Tongue (tissue), 3 donors: ENCODE measurements at places on chromosomes 5 and 9.

DNA sequence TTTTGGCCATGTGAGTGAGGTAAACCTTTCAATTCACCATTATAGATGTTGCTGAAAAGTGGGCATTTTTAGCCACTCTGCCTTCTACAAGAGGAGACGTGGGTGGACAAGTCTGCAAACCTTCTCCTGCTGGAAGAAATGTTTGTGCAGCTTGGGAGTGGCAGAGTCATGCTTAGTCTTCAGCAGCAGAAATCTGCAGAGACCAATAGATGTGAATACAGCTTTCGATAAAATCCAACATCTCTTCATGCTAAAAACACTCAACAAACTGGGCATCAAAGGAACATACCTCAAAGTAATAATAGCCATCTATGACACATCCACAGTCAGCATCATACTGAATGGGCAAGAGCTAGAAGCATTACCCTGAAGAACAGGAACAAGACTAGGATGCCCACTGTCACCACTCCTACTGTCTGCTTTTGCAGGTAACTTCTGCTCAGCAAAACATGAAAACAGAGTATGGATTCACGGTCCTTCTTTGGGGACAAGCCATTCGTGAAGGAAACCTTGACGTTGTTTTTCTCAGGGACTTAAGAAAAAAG lies 91.3 kb downstream of the RALGPS1 start:
- no peak for DNase-seq

- no peak for DNase-seq
These were observed 217.2 kb downstream of the AGTPBP1 start for GRCh38 chr9:85524531-85524930.

DNA sequence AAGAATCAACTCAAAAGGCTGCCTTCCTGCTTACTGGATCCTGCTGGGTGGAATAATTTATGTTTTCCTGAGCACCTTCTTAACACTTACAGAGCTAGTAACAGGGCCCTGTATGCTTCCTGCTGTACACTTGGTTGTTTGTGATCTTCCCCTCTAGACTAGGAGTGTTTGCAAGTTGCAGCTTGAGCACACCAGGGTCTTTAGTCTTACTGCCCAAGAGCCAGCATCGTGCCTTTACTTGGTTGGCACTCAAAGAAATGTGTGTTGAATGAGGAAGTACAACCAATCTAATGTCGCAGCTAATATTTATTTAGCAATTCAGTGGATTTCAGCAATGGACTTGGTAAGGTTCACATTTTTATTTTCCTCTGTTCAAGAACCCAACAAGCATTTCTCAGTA lies 57.5 kb upstream of the HAND1 start:
- no peak for DNase-seq

- no peak for DNase-seq
These were observed 616.0 kb upstream of the EDIL3 start for GRCh38 chr5:85000671-85001070.

GRCh38 chr9:882416-882924 lies 41.0 kb downstream of the DMRT1 start:
- no peak for DNase-seq

GRCh38 chr9:124042201-124042721 lies 30.7 kb downstream of the LHX2 start:
- no peak for DNase-seq

DNA sequence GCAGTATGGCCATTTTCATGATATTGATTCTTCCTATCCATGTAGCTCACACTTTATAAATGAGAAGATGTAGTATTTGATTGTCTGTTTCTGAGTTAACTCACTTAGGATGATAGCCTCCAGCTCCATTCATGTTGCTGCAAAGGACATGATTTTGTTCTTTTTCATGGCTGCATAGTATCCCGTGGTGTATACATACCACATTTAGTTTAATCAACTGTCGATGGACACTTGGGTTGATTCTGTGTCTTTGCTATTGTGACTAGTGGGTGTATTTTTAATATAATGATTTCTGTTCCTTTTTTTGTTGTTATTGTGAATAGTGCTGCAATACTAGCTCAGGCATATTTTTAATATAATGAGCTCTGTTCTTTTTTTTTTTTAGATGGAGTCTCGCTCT lies 560.3 kb upstream of the ZNF608 start:
- DNase-seq = no peak

DNA sequence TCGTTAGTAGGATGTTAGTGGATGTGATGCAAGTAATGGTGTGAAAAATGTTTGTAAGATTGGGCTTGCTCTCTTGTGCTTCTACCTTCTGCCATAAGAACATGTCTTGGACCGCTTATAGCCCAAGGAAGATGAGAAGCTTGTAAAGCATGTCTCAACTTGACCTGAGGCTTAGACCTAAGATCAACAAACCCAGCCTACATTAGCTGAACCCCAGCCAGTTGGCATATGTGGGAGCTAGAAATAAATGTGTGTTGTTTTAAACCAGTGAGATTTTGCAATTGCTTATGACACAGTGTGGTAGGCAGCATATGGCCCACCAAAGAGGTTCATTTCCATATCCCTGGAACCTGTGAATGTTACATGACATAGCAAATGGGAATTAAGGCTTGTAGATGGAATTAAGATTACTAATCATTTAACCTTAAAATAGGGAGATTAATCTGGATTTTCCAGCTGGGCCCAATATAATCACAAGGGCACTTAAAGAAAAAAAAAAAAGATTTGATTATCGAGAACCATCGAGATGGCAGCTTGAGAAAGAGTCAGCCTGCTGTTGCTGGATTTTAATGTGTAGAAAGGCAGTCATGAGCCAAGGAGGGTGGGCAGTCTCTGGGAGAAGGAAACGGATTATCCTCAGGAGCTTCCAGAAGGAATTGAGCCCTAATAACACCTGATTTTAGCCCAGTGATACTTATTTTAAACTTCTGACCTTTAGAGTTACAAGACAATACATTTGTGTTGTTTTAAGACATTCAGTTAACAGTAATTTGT lies 27.3 kb upstream of the EDIL3 start:
- DNase-seq = no peak

DNA sequence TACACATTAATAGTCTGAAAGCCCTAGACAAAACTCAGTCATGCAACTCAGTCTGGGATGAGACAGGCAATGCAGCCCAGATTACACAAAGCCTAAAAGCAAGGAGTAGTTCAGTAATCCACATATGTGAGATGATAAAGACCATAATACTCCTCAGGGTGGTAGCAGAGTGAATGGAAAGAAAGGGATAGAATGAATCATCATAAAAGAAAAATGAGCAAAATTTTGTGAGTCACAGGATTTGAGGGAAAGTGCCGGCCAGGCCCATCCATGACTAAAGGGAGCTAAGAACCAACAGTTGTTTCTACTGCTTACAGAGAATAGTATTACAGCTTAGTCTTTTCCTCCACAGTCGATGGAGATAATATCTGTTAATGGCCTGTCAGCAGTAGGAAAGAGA lies 90.0 kb upstream of the POU5F2 start:
- peak; percentile 7 for DNase-seq

GRCh38 chr5:96219580-96220281 lies 213.3 kb downstream of the PCSK1 start:
- DNase-seq = no peak

- DNase-seq = no peak
These were observed 132.4 kb downstream of the EFNA5 start for GRCh38 chr5:107538331-107538730.

- no peak for DNase-seq
These were observed 42.8 kb upstream of the TNFSF8 start for GRCh38 chr9:114973216-114973615.

DNA sequence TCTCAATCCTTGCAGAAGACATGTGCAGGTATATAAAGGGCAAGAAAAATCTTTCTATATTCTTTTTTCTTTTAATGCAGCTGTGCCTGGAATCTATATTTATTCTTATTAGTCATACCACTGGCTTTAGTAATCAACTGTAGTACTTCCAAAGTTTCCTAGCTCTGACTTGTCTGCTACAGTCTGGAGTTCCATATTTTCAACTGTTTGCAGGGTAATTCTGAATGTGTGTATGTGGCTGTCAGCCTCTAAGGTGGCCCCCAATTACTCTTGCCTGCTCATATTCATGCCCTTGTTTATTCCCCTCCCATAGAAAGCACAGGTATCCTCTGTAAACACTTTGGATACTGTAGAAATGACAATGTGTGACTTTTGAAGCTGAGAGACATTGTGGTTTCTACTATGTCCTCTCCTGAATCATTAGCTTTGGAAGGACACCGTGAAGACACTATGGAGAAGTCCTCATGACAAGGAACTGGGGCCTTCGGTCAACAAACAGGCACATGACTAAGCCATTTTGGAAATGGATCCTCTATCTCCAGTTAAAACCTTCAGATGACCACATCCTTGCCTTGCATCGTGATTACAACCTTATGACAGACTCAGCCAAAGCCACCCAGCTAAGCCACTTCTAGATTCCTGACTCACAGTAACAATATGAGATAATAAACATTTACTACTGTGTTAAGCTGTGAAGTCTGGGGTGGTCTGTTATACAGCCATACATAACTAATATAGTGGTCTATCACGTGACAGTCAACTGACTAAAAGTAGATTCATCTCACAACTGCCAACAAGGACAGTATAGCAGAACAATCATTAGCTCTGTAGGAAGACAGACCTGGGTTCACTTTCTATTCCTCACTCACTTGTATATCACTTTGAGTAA lies 49.5 kb upstream of the SUSD1 start:
- no peak for DNase-seq

- no peak for DNase-seq
These were observed 166.1 kb upstream of the MOCS2 start for GRCh38 chr5:53275666-53276065.

DNA sequence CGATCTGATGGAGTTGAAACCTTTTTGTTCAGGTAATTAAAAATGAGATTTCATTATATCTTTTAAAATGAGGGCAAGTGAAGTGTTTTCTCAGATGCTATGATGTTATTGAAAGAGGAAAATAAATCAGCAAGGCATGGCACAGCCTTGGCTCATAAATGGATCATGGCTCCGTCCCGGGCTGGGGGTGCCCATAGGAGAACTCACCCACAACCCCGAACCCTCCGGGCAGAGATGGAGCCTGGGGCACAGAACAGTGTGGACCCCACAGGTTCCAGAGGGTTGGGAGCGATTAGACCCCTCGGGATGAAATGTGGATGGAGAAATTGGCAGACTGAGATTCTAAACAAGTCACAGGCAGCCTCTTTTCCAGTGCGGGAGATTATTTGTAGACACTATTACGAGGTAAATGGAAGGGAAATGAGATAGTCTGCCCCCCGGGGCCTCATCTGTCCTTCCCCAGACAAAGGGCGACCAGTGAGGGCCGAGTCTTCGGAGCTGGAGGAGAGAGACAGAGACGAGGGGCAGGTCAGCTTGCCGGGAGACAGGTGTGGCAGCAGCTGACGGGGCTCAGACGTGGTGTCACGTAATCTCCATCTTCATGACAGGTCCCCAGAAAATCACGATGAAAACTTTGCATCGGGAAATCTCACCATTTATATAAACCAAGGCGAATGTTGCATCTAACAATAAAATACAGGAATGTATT lies 33.7 kb downstream of the NDUFS6 start:
- no peak for DNase-seq
